Renal cortical epithelial cell (primary cell): ENCODE measurements at places on chromosomes 1 and 21. TPM values are rescaled to one million over a fixed set of nuclear protein-coding genes. Genes with fewer than 3 reads are reported as not detected.

- no peak for DNase-seq
Observed at GRCh38 chr1:61247051-61247825, 164.9 kb downstream of the NFIA start.

Gene BGLAP
- 0.15 TPM in 1 of 2 replicates, not detected in the other for total RNA-seq

GRCh38 chr1:87399264-87399663 is 70.6 kb downstream of the LMO4 start:
- DNase-seq, result peak; percentile 50

DNA sequence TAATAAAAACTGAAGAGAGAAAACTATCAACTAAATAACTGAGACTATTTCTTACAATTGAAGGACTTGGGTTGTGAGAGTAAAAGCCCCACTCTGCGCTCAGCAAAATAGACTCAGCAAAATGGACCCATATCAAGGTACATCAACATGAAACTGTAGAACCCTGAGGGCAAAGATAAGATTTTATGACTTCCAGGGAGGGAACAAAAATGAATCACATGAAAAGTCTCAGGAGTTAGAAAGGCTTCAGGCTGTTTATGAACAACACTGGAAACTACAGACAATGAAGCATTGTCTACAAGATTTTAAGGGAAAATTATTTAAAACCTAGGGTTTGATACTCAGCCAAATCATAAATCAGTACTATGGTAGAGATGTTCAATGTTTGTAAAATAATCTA is 434.3 kb downstream of the PTPRC start:
- DNase-seq, result peak; percentile 32

- peak; percentile 63 for DNase-seq
Observed at GRCh38 chr1:109718495-109718894, 6.4 kb downstream of the GSTM5 start.

DNA sequence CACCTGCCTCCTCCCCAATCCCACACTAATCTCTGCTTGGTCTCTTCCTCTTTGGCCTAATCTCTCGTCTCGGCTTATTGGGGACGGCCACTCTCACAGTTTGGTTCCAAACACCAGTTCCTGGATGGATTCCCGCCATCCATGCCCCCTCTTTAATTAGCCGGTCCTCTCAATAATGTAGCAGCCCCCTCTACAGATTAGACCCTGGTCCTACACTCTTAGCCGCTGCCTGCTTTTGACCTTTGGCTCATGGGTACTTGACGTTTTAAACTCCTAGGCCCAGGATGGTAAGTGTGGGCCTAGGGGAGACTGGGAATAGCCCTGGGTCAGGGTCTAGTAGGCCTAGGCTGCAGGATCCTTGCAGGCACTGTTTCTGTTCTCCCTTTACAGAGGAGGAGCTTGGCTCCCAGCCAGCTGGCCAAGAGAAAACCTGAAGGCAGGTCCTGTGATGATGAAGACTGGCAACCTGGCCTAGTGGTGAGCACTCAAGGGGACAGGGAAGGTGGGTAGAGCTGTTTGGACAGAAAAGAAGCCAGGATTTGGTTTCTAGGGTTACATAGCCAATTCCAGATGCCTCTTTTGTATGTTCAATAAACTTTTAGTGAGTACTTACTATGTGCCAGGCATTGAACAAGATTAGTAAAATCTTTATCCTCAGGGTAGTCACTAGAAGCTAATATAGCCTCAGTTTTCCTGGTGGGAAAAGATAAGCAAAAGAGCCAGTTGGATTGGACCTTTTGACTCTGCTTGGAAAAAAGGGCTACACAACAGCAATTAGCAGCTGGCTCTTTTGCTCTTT is 758 bp downstream of the RAD54L start:
- DNase-seq, result peak; percentile 19

DNA sequence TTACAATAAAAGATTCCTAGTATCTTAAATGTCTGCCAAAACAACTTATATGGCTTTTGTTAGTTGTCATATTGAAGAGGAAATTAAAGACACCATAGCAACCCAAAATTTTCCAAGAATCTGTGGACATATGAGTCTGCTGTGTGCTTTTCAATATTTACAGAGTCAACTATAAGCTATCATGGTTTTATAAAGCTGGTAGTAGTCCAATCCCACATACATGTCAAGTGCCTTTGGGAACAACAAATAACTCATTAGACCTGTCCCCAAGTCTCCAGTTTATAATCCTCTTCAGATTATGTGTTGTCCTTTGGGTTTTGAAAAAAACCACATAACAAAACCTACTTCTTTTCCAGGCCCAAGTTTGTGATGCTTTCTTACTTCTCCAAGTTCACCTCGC is 293.8 kb upstream of the USP25 start:
- no peak for DNase-seq
